ENCODE measurements at places on chromosomes 16 and 17. TPM values are rescaled to one million over a fixed set of nuclear protein-coding genes. Genes with fewer than 3 reads are reported as not detected.

- no peak for DNase-seq
These were observed 4.1 kb downstream of the RNF167 start for GRCh38 chr17:4944163-4944553.

DNA sequence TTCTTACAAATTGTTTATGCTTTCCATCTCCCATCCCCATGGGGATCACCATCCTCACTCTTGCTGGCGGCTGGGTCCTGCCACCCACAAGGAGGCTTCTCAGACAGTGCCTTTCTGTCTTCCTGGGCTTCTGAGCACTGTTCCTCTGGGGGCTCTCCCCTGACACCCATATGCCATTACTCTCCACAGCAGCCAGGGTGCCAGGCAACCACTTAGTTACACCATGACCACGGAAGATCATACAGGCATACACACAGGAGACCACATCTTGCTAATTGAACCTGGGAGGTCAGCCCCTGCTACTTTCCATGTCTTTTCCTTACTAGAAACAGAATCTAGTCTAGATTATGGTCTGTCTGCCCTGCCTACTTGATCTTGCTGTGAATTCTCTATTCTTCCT, 27.7 kb upstream of the HS3ST2 start:
- DNase-seq = no peak

DNA sequence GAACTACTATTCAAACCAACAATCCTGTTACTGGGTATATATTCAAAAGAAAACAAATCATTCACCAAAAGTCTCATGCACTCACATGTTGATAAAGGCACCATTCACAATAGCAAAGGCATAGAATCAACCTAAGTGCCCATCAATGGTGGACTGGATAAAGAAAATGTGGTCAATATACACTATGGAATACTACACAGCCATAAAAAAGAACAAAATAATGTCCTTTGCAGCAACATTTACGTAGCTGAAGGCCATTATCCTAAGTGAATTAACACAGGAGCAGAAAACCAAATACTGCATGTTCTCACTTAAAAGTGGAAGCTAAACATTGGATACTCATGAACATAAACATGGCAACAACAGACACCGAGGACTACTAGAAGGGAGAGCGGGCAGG, 41.9 kb downstream of the KCNJ16 start:
- DNase-seq = no peak

DNA sequence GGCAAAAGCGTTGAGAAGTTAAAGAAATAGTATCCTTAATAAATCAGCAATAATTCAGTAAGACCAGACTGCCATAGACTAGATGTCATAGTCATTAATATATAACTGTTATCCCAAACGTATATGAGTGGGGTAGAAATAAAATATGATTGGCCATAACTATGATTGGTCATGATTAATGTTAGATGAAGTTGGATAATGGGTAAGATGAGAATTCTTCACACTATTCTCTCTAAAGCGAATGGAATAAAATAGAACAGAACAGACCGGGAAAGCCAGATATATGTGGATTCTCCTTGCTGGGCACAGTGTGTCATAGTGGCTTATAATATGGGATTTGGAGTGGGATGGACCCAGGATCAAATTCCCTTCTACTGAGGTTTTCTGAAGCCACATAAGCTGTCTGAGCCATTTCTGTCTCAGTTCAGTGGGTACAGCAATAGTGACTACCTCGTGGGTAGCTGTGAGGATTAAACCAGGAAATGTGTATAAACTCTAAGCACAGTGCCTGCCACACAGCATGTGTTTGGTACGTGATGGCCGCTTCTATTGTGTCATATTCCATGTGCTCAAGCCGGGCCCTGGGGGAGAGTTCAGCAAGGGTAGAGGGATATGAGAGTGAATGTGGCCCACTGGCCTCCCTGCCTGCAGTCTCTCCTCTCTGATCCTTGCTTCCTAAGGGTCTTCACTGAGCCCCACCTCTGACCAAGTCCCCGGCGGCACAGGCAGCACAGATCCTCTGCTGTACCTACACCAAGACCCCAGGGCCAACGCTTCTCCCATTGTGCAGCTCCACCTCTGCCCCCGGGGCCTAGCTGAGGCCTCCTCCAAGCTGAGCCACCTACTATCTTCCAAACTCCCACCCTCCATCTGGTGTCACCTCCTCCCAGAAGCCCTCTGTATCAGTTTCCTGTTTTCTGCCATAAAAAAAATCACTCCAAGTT, 3.7 kb downstream of the CETP start:
- DNase-seq = no peak

- no peak for DNase-seq
These were observed 40.3 kb downstream of the MYH13 start for GRCh38 chr17:10332515-10332914.

GRCh38 chr16:77585379-77586251, 136.7 kb upstream of the NUDT7 start:
- no peak for DNase-seq

GRCh38 chr16:71590584-71590983, 13.7 kb upstream of the TAT start:
- no peak for DNase-seq

- no peak for DNase-seq
These were observed 8.7 kb downstream of the SLC12A4 start for GRCh38 chr16:67959536-67960329.

GRCh38 chr16:50747207-50747956, 5.5 kb downstream of the CYLD start:
- no peak for DNase-seq

The NPIPB2 gene
- 36.7 TPM for total RNA-seq

The NPIPA7 gene
- total RNA-seq = 38.1 TPM

The CLEC19A gene
- 0.36 TPM for total RNA-seq

The ABCC3 gene
- 3.9 TPM for total RNA-seq

The SLFN14 gene
- total RNA-seq = not detected

The NPIPB6 gene
- 8.1 TPM for total RNA-seq

All from dorsolateral prefrontal cortex (tissue), 122 donors.